ENCODE measurements at places on chromosomes 4 and X.

DNA sequence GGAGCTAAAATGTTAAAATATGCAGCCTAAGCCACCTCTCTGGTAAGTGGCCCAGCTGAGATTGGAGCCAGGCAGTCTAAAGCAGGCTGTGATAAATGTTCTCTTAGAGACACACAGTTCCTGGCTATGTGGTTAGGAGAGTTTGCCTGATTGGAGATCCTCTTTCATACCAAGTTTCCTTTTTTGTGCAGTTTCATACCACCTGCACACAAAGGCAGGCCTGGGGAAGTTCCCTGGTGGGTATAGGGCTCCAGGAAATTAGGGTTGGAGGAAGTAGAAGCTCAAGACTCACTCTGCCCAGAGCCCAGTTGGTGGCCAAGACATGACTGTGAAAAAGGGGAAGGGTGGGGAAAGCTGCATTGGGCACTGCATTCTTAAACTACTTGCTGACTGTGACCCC is 16.9 kb downstream of the CYBB start:
- no peak for DNase-seq

- no peak for DNase-seq
Observed at GRCh38 chr4:17009871-17010367, 111.5 kb upstream of the LDB2 start.

- DNase-seq: no peak
Observed at GRCh38 chr4:4395849-4396627, 9.1 kb downstream of the NSG1 start.

- DNase-seq: peak; percentile 26
Observed at GRCh38 chr4:53688186-53688790, 97.0 kb upstream of the LNX1 start.

GRCh38 chr4:169167957-169168858 is 102.5 kb downstream of the SH3RF1 start:
- DNase-seq: no peak

DNA sequence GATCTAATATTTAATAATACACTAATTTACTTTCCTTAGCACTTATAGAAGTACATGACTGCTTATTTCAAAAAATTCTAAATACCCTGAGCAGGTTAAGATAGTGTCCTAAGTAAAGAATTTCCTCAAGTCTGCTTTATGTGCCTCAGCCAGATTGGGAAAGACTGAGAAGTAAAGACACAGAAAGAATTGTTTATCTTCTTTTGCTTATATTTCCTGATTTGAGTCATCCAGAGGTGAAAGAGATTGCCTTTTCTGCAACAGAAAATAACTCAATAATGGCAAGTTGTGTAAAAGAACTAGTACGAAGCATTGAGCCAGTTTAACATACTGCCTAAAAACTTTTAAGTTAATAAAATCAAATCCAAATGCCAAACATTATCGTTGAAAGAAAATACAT is 45.0 kb downstream of the NAF1 start:
- DNase-seq: no peak

GRCh38 chrX:10514891-10515290 is 105.5 kb downstream of the MID1 start:
- DNase-seq: no peak
